Stimulated activated CD4-positive, alpha-beta T cell treated with anti-CD3 and anti-CD28 coated beads, Interleukin-15, amount 100 ng/mL, for 1 hour (primary cell): ENCODE measurements at places on chromosomes 12 and 14.

- DNase-seq = no peak
These were observed 13.8 kb downstream of the STON2 start for GRCh38 chr14:81386290-81386745.

DNA sequence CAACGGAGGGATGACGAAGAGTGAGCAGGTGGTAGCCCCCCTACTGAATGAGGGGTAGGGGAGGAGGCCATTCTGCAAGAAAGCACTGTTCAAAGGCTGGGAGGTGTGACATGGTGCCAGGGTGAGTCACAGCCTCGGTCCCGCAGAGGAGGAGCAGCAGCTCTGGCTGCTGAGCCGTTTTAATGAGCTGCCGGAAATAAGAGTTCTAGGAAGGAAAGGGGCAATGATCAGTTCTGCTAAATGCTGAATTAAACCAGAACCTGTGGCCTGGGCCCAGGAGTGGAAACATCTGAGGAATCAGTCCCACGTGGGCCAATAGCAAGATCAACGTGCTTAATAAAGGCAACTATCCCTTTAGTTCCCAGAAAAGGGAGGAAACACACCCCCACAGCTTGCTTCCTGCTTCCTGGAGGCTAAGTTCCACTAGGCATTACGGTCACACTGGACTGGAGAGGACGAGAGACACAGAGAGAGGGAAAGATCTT is 3.6 kb downstream of the ABCD4 start:
- no peak for DNase-seq

- DNase-seq = no peak
These were observed 267.9 kb downstream of the TMEM132C start for GRCh38 chr12:128534906-128535305.

GRCh38 chr12:110555577-110556406 is 27.3 kb downstream of the PPTC7 start:
- DNase-seq = no peak

- DNase-seq = peak; percentile 45
These were observed 23.1 kb upstream of the LRTM2 start for GRCh38 chr12:1797011-1797901.

DNA sequence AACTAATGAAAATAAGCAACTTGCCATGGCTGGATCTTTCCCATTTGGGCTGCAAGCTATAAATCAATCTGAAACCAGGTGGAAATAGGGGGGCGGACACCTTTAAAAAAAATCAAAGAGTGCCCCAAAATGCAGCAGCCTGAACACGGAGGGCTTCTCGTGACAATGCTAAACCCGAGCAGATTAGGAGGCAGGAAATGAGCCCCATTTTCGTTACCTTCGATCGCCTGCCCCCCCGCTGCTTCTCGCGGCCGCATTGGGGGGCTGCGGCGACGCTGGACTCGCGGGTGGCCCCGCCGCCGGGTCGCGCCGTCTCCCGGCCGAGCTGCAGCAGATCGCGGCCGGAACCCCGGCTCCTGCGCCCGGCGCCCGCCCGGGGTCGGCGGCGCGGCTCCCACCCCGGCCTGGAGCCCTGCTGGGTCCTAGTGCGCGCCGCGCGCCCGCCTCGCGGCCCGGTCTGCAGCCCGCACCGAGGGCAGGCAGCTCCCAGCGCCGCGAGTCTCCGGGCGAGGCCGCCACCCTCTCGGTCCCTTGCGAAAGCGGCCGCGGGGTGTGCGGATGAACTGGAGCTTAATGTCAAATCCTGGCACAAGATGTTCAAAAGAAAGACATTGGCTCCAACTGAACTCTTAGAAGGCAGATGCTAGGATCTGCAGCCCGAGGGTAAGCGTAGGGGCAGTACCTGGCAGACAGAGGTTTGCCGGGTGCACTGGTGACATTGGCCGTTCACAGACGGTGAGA is 201.9 kb upstream of the FOXN3 start:
- DNase-seq = peak; percentile 53
